Activated T-helper 1 cell treated with Interleukin-2 at 50 U/mL for 16 hours (primary cell): ENCODE measurements at places on chromosomes 11 and 22.

- no peak for DNase-seq
Observed at GRCh38 chr22:25347752-25348102, 128.3 kb downstream of the CRYBB2 start.

DNA sequence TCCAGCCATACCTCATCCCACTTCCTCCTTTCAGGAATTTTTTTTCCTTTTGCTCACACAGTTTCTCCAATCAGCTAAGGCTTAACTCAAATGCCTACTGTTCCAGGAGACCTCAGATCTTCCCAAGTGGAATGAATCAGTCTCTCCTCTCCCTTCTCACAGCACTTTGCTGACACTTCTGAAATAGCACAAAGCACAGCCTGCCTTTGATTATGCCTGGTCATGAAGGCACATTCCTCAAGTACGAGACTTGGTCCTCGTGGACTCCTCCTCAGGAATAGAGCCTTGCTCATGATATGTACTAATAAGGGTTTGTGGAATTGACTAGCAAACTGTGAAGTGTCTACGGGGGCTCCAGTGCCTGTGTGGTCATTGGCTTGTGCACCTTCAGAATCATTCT, 176.7 kb upstream of the TENM4 start:
- DNase-seq = no peak

- no peak for DNase-seq
Observed at GRCh38 chr11:130636722-130637464, 188.4 kb downstream of the ADAMTS15 start.

- DNase-seq = no peak
Observed at GRCh38 chr22:47914481-47915097, 1152.1 kb downstream of the TBC1D22A start.

GRCh38 chr11:27882066-27882697, 181.9 kb upstream of the BDNF start:
- no peak for DNase-seq

DNA sequence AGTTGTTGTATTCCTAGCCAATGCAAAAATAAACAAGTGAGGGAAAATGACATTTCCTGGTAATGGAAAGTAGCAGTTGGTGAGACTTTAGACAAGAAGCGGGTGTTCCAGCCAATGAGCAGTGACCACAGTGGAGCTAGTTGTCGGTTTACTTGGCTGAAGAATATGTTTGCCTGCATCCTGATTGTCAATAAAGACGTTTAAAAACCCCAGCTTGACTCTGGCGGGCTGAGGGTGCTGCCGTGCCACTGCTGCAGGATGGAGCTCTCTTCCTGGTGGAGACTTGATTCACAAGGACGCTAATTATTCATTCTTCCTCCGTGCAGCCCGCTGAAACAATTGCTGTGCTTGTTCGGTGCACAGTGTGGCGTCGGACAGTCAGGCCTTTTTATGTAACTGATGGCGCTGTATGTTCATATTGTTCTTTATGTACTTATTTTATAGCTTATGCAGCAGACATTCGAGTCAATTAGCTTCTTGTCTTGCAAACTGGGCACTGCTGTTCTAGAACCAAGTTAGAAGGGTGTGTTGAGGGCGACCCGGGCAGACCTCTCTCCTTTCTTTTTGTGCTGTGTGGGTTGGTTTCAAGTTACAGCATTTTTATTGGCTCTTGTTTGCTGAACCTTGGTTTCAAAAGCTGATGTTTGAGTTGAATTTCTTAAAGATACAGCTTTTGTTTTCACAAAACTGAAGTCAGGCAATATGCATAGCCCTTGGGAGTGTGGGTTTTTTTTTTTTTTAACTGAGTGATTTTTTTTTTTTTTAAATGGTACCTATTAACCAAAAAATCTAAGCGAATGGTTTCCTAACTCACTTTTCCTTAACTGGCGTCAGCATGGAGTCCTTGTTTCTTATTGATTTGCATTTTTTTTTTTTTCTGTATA, 153.9 kb downstream of the TEAD1 start:
- DNase-seq = no peak

- DNase-seq = no peak
Observed at GRCh38 chr11:6735306-6735705, 36.5 kb downstream of the OR2AG2 start.

DNA sequence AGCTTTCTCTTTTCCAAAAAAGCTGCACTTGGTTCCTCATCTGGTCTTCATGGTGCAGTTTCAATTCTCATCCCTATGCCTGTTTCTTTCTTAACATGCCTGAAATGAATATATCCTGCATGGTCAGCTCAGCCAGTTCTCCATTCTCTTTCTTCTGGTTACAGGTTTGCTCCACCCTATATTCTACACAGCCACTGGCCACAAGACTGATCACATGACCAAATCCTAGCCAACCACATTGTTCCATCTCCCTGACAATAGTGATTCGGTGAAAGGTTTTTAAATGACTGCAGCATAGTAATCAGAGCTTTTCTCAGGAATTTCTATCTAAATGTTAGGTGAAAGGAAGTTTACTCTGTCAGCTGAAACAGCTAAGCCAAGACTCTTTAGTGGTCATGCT, 891.4 kb downstream of the METTL15 start:
- no peak for DNase-seq

GRCh38 chr11:72514331-72514730, 80.0 kb upstream of the CLPB start:
- DNase-seq = no peak

GRCh38 chr11:122050021-122050690, 65.9 kb downstream of the BLID start:
- DNase-seq = no peak

DNA sequence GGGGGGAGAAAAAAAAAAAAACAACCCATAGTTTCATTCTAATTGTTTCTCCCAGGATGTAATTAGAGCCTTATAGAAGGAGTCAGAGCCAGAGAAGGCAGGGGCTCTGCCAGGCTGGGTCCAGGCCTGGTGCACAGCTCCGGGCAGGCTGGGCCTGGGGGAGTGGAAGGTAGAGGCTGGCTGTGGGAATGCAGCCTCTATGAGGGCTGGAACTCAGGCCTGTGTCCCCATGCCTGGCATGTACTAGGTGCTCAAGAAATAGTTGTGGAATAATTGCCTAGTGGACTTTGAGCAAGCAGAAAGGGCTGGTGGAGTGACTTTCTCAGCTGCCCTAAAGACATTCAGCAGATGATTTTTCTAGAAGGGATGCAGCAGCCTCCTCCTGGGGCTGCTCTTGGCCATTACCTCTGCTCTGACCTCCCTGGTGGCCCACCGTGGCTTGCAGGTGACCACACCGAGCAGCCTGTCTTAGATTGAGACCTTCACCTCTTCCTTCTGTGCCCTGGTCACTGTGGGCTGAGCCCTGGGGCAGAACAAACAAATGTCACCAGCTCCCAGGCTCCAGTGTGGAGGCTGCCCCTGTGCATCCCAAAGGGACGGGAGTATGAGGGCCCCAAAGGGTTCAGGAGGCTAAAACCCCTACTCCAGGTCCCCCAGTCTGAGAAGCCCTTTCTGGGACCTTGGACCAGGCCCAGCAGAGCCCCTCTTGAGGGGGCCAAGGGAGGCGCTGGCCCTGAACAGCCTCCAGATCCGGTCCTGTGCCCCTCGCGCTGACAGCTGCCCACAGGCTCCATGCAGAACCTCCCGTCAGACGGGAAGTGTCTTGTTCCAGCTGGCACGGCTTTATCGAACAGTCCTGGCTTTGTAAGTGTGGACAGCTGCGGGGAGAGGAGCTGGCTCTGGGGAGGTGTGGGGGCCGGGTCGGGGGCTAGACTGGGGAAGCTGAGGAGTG, 18.8 kb downstream of the MYEOV start:
- DNase-seq = no peak

GRCh38 chr11:25702417-25702816, 629.5 kb upstream of the ANO3 start:
- DNase-seq = no peak

DNA sequence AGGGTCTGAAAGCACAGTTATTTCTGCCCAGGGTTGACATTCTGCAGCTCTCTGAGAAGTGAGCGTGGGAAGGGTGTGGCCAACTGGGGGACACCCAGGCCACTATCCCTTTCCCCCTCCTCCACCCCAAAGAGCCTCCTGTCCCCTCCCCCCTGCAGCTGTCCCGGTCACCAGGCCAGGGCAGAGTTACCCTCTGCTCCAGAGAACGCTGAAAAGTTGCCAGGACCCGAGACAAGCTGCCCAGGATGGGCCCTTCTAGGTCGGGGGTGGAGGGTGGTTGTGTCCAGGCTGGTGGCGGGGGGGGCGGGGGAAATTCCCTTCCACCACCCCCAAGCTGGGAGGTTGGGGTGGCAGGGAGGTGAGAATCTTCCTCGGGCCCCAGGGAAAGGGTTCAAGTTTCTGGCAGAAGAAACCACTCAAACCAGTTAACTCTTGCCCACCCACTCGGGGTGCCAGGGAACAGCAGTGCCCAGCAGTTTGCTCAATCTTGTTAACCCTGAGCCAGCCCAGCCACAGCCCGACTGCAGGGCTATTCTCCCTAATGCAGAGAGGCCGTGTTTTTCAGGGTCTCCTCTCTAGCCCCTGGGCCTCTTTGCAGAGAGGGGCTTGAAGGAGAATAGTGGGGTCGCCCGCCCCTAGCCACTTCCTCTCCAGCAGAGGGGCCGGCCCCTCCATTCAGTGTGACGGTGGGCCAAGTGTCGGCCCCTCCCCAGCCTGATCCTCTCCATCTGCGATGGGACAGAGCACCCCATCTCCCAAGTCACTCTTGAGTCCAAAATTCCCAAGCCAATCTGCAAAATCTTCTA, 697 bp downstream of the LGALS1 start:
- no peak for DNase-seq

- DNase-seq = no peak
Observed at GRCh38 chr22:35380013-35380412, 883 bp upstream of the HMOX1 start.

- no peak for DNase-seq
Observed at GRCh38 chr11:22923561-22923960, 63.3 kb upstream of the CCDC179 start.
